ENCODE measurements at places on chromosomes 6 and 20.

DNA sequence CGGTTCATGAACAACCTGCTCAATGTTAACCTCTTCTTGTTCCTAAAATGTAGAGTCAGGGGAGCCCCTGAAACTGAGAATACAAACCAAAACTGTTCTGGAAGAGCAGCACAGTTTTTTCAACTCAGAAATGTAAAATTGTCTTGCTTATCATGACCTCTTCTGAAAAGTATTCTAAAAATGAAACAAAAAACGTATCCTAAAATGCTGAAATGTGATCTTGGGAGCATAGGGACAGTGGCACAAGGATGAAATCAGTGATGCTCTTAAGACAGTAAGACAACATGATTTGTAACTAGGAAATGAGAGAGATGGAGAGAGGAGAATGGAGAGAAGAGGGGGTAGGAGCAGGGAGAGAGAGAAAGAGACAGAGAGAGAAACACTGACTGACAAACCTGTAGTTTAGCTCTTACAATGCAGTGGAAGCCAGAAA, 27.5 kb downstream of the NCOA7 start:
- DNase-seq, result no peak

GRCh38 chr20:63162206-63162795, 53.6 kb downstream of the YTHDF1 start:
- no peak for DNase-seq

DNA sequence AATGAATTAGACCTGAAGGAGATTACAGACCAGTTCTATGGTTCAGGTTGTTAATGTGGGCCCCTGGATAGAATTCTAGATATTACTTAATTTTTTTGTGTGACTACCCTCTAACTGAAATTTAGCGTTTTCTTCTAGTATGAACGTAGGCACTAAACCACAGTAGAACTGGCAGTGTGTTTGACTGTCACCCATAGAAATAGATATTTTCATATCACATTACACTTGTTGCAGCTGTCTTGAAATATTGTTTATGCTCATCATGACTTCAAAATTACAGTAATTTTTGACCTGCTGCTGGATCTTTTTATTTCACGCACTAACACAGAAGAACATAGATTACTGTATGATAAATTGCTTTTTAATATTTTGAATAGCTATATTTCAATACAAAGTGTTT, 31.6 kb downstream of the E2F3 start:
- no peak for DNase-seq

DNA sequence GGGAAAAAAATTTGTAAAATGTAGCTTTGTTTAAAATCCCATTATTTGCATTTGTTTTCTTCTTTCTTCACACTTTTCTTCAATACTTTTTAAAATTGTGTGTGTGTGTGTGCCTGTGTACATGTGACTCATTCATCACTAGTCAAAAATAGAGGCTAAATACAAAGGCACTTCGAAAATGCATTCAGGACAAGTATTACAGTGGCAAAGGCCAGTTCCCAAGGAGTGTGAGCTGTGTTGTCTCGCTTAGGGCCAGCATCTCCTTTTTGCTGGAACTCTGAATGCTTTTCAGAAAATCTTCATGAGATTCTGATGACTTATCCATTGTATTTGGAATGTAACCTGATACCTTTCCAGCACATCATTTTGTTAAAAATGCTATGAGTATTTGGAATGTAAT, 288.5 kb upstream of the CNR1 start:
- DNase-seq, result no peak

DNA sequence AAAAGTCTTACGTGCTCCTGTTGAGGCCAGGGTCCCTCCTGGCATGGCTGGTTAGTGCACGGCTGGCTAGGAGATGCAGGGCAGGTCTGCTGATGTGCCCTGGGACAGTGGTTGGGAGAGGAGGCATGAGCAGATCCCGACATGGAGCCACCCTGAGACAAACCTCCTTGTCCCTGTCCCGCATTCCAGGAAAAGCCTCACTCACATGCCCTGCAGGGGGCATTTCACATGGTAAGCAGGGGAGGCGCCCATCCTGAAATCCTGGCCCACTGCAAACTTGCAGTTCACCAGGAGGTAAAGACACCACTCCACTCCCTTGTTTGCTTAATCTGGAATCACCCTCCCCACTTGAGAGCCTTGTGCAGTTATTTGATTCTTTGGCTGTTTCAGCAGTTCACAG, 116.7 kb upstream of the SLC24A3 start:
- no peak for DNase-seq

DNA sequence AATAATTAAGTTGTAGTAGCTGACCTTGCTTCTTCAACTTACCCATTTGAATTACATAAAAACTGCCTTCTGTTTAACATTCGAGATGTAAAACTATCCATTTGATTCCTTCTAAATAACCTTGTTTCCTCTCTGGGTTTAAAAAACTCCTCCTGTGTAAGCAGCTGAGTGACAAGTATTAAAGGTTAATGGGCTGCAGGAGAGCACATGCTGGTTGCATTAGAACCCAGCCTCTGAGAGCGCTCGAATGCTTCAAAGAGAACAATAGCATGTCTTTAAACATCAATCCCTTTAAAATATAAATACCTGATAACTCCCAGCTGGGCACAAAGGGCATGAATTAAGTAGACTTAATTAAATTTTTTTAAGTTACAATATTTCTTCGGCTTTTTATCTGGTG, 215.8 kb downstream of the EYA4 start:
- no peak for DNase-seq

DNA sequence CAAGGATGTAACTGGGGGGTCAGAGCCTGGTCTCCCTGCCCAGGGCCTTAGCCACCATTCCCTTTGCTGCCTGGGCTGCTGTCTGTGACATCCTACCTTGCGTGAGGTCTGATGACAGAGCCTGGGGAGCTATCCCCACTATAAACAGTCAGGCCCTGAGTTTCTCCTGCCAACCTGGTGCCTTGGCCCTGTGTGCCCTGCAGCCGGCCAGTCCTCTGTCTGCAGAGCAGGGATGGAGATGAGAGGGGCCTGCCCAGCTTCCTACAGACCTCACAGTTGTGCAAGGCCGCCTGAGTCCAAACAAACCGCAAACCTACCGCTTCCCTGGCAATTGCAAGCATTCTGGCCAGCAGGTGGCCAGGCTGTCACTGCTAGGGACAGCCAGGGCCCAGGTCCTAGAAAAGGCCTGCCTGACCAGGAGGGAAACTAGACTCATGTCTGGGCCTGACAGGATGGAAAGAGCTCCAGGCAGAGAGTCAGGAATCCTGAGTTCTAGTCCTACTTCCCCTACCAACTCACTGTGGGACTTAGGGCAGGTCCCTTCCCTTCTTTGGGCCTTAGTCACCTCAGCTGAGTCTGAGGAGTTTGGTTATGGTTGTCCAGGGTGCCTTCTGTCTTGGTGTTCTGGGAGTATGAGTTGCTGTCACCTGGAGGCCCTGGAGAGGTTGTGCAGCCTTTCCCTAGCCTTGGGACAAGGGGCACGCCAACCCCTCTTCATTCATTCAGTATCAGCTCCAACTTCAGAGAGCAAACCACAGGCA, 86.2 kb downstream of the VEGFA start:
- DNase-seq, result no peak

DNA sequence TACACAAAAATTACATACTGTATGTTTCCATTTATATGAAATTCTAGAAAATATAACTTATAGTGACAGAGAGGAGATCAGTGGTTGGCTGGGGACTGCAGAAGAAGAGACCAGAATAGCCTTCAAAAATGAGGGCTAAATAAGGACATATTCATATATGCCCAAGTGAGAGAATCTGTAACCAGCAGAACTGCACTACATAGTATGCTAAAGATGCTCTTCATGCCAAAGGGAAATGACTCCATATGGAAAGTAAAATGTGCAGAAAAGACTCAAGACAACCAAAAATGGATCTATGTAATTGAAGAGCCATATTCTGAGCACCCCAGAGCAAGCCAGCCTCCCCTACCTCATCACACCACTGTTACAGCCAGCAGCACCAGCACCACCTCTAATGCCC, 29.0 kb downstream of the ELOVL2 start:
- no peak for DNase-seq

DNA sequence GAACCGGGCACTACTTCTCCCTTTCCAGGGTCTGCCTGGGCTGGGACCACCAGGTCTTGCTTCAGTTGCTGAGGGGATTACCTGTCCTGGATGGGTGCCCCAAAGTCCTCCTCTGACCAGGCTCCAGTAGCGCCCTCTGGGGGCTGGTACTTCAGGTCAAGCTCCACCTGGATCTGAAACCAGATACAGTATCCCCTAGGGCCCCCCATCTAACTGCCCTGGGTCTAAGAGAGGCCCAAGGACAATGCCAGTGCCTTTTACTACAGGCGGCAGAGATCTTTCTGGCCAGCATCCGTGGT, 11.2 kb upstream of the SPAG4 start:
- DNase-seq, result no peak

DNA sequence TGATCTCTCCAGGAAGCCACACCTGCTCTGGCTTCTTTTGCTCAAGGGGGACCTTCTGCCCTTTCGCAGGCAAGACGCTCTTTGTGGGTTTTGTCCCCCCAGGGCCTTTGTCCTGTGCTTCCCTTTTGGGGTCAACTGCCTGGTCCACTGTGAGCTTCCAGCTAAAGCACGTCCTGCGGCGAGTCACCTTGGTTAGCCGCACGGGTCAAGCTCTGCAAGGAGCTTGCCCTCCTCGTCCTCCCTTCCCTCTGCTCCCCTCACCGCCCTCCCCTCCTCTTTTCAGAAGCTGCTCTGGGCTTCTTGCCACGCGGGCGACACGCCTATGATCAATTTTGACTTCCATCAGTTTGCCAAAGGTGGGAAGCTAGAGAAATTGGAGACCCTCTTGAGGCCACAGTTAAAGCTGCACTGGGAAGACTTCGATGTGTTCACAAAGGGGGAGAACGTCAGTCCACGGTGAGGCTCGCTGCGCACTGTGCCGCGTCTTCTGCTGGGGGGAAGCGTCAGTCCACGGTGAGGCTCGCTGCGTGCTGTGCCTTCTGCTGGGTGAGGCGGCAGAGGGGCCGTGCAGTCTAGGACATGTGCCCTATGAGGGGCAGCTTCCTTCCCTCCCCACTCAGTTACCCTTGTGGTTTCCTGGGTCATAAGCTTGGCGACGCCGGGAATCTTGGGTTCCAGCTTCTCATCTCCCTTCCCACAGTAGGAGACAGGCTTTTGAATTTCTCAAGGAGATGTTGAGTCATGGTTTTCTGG, 80.2 kb downstream of the SYNJ2 start:
- DNase-seq, result no peak

DNA sequence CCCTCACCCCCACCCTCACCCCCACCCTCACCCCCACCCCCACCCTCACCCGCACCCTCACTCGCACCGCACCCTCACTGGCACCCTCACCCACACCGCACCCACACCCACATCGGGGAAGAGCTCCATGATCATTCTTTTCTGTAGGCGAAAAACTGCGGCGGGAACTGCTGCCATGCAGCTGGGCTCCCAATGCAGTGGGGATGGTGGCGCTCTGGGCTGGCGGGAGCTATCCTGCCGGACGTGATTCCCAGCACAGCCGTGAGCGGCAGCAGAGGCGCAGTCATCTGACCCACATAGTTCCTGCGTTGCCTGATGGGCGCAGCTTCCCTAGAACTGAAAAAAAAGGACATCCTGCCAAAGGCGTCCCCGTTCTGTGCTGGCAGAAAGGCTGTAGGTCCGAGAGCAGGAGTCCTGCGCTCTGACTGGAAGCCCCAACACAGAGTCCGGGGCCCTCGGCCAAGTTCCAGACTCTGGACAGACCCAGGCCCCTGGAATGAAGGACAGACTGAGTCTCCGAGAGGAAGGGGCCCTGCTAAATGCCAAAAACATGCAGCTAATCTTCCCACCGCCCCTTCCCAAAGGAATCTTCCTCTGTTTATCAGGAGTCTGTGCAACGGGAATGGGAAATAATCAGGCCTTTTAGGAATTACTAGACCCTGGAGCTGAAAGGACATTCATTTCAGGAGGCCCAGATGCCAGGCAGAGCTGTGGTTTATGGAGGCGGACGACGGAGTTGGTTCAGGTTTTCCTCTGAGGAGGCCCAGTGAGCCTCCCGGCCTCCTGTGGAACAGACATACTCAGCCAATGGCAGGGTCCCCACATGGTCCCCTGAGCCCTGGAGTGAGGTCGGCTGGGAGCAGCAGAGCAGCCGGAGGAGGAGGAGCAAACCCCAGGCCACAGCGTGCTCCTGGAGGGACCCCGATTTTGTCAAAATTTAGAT, 14.1 kb upstream of the TCFL5 start:
- DNase-seq, result no peak

- DNase-seq, result no peak
Measured at GRCh38 chr20:62316331-62317166, 13.8 kb downstream of the ADRM1 start.

GRCh38 chr20:60695226-60696000, 556.6 kb upstream of the CDH4 start:
- no peak for DNase-seq

GRCh38 chr6:168867247-168868102, 386.2 kb downstream of the THBS2 start:
- DNase-seq, result no peak

- DNase-seq, result no peak
Measured at GRCh38 chr6:71082033-71082650, 125.3 kb upstream of the B3GAT2 start.

All from renal cortex interstitium (tissue), 15 donors.